NCI-H446 (cell line): ENCODE measurements at places on chromosomes 2 and 18.

DNA sequence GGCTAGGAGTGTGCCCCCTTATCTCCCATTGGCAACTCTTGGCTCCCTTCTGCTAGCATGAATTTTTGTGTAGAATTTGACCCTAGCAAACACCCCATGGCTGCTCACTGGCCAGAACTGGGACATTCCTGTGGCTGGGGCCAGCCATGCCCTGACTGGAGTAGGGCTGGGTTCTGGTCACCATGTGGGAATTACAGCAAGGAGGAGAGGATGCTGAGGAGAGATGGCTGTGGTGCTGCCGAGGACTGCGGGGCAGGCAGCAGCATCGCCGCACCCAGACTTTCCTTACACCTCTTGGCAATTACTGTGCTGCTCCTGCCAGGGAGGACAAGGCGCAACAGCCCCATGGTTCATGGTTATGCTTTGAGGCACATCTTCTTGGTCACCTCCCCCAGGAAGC, 12.7 kb downstream of the KCNF1 start:
- DNase-seq: no peak

DNA sequence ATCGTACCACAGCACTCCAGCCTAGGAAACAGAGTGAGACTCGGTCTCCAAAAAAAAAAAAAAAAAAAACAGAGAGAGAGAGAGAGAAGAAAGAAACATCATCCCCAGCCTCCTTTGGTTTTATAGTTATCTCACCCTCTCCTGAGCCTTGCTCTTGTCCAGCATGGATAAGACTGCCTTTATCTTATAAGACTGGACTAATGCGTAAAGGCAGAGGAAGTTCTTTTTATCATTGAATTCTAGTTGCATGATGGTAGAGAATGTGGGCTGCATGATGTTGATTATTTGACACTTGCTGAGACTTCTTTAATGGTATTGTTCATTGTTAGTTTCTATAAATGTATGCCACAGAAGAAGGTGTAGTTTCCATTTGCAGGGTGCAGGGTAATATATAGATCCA, 124.4 kb downstream of the ZBTB7C start:
- no peak for DNase-seq

DNA sequence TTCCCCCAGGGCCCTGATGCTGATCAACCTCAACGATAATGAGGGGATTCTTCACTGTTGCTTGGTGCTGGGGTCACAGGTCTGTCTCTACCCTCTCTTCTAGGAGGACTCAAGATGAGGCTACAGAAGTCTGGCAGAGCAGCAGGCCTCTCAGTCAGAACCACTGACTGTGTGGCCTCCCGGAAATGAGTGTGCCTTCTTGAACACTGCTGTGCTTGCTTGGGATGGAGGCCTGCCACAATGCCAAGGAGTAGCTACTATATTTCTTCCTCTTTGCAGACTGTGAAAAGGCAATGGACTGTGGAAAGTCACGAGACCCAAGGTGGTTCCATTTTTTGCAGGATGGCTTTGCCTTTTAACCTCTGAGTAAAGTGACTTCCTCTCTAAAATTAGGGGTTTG, 5.8 kb upstream of the HOXD1 start:
- no peak for DNase-seq

DNA sequence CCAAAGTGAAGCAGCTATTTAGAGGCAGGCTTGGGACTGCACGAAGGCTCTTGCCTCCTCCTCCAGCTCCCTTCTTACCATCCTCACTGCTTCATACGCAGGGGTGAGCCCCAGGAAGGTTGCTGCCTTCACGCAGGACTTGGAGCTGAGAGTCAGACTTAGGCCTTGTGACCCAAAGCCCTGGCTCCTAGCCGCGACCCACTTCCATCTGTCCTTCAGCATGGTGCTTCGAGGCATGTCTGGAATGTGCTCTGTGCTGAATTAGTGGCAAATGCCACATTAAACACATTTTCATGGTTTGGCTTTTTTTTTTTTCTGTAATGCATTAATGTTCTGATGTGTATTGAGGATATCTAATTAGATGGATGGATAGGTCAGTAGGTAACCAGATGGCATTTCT, 37.5 kb downstream of the ITGB1BP1 start:
- DNase-seq: no peak

- DNase-seq: no peak
These were observed 31.5 kb downstream of the MRO start for GRCh38 chr18:50788284-50788683.
